ENCODE measurements at places on chromosomes 16 and 17.

GRCh38 chr16:22292320-22292719 is 4.9 kb upstream of the POLR3E start:
- DNase-seq: no peak

GRCh38 chr16:28822520-28823290 is at the start of gene ATXN2L:
TSS of gene ATXN2L (plus strand) at chr16:28822999. CDS start at chr16:28823260, 261 bp downstream.
- peak; percentile 95 for DNase-seq

DNA sequence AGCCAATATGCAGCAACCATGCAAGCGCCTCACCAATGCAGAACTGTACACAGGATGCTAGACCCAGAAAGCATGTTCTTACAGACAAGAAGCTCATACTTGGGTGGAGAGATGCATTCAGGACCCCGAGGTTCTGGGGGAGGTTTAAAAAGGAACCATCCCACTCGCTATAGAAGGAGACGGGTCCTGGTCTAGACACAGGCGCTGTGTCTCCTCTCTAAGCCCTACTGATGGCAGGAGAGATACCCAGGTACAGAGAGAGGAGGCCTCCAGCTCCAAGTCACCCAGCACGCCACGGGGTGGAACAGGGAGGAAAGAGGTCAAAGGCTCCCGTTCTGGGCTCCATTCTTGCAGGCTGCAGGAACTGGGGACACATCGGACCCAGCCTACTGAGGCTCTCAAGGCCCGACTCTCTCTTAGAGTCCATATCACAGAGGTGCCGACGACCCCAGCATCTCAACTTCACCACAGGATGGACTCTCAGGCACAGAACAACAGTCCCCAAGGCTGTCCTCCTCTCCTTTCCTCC is 28.0 kb downstream of the SRCIN1 start:
- no peak for DNase-seq

GRCh38 chr16:55329791-55330428 is 5.9 kb downstream of the IRX6 start:
- no peak for DNase-seq

DNA sequence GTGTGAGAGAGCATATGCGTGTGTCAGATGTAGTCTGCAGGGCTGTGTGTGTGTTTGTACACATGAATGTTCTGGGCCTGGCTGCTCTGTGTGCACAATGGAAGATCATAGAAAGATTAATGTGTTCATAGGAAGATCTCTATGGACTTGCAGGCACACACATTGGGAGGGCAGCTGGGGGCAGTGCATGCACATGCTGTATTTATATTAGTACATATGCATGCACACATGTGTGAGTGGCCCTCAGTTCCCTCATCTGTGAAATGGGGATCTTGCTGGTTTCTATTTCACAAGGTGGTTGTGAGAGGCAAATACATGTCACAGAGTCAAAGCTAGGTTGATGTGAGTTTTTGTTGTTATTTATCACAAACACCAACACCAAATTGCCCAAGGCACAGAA is 2.1 kb downstream of the CA7 start:
- DNase-seq: no peak

DNA sequence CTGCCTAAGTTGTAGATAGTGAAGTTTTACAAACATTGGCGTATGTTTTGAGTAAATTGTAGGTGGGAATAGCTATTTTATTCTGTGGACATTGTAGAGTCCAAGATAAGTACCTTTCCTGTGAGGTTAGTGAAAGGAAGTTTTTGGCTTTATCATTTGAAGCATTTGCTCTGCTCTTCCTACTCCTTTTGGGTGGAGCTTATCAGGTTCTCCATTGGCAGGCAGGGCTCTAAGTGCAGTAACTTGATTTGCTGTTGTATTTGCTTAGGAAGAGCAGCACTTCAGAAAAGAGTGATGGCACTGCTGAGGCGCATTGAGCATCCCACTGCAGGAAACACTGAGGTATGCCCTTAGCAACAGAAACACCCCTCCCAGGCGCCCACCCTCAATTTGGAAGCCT is 70.1 kb downstream of the OMG start:
- no peak for DNase-seq

DNA sequence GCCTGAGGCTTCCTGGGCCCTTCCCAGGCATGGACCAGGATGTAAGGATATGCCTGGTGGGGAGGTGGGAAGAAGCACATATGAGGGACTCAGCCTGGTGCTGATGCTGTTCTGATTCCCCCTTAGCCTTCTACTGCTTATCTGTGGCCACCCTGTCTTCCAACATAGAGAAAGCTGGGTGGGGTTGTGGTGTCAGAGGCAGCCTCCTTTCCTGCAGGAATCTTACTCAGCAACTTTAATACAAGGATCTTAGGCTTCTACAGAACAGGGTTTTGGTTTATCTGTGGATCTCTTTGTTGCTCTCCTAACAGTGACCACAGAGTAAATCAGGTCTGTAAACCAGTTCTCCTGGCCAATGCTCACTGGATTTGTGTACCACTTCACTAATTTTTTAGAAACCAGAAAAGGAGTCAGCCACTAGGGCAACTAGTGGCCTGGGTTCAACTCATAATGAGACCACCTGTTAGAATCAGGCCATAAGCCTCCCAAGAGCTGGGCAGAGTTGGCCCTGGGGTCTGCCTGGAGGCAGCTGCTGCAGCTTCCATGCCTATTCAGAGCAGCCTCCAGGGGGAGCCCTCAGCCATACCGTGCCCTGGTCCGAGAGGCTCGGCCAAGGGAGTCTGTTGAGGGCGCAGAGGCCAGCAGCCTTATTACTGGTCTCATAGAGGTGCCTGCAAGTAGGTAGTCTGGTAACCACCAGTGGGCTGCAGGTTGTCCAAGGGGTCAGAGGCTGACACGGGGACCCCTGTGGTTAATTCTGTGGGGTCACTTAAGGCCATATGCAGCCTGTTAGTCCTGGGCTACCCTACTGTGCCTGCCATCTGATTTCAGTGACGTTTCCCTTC is 7.1 kb downstream of the HAS3 start:
- peak; percentile 83 for DNase-seq

GRCh38 chr16:50300942-50301625 is 34.7 kb downstream of the ADCY7 start:
- no peak for DNase-seq

DNA sequence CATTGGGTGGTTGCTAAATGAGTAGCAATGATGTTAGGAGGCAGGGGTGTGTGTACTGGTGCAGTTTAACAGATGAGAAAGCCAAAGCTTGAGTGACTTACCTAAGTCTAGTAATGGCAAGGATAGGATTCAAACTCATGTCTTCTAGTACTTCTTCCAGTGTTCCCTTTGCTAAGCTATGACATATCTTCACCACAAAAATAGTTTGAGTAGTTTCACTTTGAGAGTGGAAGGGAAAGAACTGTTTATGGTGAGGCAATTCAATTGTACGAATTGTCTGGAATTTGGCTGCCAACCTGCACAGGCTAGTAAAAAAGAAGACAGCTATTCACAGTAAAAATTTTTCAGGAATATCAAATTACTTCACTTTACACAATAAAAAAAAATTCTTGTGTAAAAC is 138.0 kb downstream of the NLK start:
- DNase-seq: no peak

- DNase-seq: no peak
These were observed 218.3 kb downstream of the FTO start for GRCh38 chr16:53922067-53922806.

DNA sequence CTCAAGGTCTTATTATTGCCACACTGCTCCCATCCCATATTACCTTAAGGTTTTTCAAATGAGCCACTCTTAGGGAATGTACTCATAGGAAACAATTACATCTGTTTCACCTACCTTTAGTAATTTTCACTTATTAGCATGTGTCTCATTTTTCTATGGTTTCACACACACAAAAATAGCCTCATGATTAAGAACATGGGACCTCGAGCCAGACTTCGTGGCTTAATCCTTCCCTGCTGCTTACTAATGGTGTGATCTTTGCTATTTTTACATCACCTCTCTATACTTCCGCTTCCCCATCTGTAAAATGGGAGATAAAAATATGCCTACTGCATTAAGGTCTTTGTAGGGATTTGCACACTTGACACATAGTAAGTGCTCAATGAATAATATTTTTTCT is 38.5 kb downstream of the OTOA start:
- DNase-seq: no peak

GRCh38 chr17:31531336-31531980 is 140.0 kb downstream of the RAB11FIP4 start:
- no peak for DNase-seq

- DNase-seq: peak; percentile 24
These were observed 11.2 kb downstream of the TFAP4 start for GRCh38 chr16:4261557-4262172.

- no peak for DNase-seq
These were observed 102.0 kb downstream of the ADAMTS18 start for GRCh38 chr16:77332792-77333191.

GRCh38 chr17:69573396-69573795 is 158.9 kb downstream of the MAP2K6 start:
- DNase-seq: no peak

DNA sequence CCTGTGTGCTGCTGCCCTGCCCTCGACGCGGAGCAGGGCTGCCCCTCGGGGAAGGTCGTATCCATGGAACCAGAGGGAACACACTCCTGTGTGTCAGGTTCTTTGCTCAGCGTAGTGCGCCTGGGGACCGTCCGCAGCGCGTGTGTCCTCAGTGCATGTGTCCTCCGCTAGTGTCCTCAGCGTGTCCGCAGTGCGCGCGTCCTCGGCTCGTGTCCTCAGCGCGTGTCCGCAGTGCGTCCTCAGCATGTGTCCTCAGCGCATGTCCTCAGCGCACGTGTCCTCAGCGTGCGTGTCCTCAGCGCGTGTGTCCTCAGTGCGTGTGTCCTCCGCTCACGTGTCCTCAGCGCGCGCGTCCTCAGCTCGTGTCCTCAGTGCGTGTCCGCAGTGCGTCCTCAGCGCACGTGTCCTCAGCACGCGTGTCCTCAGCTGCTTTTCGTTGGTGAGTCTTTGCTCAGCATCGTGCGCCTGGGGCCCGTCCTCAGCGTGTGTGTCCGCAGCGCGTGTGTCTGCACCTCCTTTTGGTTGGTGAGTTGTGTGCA is 59.2 kb upstream of the ZNF750 start:
- no peak for DNase-seq

GRCh38 chr17:14776791-14777190 is 475.9 kb downstream of the HS3ST3B1 start:
- DNase-seq: no peak

DNA sequence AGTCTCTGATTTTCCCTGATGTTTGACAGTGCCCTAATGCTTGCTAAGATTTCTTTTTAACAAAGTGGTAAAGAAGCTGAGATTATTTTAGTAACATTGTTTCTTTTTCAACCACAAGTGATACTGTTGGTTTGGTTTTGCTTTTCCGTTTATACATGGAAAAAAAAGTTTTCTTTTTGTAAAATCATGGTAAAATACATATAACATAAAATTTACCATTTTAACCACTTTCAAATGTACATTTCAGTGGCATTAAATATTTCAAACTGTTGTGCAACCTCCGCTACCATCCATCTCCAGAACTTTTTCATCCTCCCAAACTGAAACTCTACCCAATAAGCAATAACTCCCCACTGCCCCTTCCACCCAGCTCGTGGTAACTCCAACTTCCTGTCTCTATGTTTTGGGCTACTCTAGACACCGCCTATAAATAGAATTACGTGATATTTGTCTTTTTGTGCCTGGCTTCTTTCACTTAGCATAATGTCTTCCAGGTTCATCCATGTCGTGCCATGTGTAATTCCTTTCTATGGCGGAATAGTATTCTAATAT is 4.6 kb downstream of the CIITA start:
- no peak for DNase-seq

DNA sequence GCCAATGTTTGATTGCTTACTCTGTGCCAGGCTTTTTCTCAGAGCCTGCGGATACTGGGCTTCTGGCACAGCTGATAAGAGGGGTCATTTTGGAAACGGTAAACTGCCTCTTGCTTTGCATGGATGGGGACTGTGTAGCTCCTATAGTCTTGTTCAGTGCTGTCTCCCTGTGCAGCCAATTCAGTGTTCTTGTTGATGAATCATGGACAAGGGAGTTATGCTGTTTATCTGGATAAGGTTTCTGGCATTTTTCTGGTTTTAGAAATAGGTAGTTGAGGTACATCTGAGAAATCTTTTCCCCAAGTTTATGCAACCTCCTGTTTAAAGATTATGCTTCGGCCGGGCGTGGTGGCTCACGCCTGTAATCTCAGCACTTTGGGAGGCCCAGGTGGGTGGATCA is 16.7 kb upstream of the TANGO6 start:
- no peak for DNase-seq

DNA sequence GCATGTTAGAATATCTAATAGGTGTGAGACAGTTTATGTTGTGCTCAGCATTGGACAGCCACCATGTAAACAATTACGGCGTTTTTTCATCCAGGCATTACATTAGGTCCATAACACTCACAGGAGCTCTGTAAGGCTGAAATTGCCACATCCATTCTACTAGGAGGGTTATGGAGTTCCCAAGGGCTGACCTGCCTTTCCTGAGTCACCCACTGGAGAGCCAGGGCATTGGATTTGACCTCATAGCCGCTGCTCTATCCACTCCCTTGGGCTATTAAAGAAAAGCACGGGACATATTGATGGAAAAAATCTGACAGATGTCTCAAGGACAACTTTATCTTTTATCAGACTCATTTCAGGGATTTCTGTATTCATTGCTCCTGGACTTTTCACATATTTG is 306.3 kb upstream of the HSBP1 start:
- no peak for DNase-seq

GRCh38 chr17:7222093-7222971 is 2.6 kb downstream of the ACADVL start:
- DNase-seq: no peak

DNA sequence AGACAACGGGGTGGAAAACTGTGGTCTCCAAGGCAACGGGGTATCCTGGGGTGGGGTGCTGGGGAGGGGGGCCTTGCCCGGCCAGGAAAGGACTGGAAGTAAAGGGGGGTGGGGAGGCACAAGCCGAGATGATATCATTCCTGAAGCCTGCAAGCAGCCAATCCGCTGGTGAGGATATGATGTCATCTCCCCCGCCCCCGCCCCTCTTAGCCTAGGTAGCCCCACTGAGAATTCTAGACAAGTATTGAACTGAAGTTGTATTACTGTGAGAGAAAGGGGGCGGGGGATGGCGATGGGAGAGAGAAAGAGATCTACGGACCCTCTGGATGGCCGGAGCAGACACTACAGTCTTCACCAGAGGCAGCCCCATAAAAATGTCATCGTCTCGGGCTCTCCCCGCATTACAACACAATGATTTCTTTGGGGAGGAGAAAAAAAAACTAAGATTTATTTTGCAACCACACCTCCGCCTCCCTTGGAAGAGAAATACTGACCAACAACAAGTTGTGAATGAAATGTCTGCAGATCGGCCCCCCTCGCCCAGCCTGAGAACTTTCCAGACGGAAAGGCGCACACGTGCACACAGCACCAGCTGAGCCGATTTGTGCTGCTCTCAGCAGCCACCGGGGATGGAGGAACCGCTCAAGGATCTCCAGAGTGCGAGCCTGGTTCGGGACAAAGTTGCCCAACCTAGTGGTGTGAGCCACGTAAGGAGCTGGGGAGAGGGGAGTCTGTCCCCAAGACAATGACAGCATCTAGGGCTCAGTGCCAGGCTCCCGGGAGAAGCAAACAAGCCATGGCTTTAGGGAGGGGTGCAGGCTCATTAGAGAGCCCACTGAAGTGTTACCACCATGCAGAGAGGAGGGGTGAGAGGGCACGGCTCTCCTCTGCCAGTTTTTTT is 222.1 kb downstream of the SOX9 start:
- DNase-seq: no peak

- DNase-seq: no peak
These were observed 678 bp downstream of the SRP68 start for GRCh38 chr17:76071531-76072147.

GRCh38 chr16:10817963-10818941 is at the start of gene TVP23A:
TSS of gene TVP23A (minus strand) at chr16:10818794. CDS start at chr16:10818493, 301 bp downstream.
- DNase-seq: no peak

Data from Calu3 (cell line).